ENCODE measurements at places on chromosomes 11 and 22. TPM values are rescaled to one million over a fixed set of nuclear protein-coding genes. Genes with fewer than 3 reads are reported as not detected.

DNA sequence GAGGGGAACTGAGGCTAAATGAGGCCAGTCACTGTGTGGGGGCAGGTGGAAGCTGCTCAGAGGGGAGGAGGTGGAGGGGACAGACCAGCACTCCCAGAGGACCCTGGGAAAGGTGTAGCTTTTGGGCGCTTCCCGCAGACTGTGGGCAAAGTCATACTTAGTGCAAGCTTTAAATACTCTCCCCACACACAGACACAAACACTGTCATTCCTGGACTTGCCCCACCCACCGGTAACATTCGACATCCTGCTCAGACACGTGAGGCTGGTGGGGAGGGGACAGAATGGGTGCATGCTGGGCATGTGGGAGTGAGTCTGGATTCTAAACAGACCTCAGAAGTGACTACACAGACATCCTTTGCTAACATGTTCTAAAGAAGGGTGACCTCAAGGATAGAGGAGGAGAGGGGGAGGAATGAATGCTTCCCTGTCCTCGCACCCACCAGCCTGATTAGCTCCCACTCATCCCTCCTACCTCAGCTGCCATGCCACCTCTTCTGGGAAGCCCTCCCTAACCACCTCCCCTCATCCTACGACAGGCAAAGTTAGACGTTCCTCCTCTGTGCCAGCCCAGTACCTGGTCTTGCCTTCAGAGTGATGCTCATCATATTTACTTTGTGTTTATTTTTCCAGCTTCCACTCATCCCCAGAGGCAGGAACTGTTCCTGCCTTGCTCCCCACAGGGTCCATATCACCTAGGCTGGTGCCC, 22.2 kb downstream of the TSKU start:
- no peak for ATAC-seq
- H3K27ac ChIP-seq, result no peak overlapping the region
- peaks cover 12% of the 10 kb centered on the region for H3K27me3 ChIP-seq
- peaks cover 18% of the 10 kb centered on the region for H3K4me1 ChIP-seq

GRCh38 chr22:44941207-44941606, 68.6 kb downstream of the PHF21B start:
- ATAC-seq, result no peak
- no peak overlapping the region for H3K27ac ChIP-seq
- H3K4me1 ChIP-seq, result no peaks in the 10 kb centered on the region
- no peaks in the 10 kb centered on the region for H3K36me3 ChIP-seq

NECTIN1 gene
- total RNA-seq, result 3.4 TPM

DNA sequence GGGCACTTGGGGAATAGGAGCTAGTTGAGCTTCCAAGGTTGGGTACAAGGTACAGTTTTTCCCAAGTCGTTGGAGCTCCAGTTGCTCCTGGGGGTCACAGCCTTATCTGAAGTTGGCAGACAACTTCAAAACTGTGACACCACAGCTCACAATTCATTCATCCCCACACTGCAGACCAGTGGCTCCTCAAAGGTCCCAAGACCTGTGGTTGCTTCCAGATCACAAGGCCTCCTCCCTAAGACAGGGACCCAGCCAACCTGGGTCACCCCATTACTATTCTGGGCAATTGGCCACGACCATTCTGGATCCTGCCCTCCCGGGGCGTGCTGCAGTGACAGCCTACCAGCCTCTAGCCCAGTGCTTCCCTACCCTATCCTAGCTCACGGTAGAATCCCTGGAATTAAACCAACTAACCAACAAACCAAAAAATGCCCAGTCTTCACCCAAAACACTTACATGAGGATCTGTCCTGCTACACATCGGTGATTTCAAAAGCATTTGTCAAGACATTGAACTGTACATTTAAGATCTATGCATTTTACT, 862 bp upstream of the PDXP start:
- peak overlapping the region; percentile 75 for H3K4me3 ChIP-seq
- H3K4me1 ChIP-seq, result no peaks in the 10 kb centered on the region
- H3K27me3 ChIP-seq, result no peaks in the 10 kb centered on the region
- ATAC-seq, result no peak
- no peaks in the 10 kb centered on the region for H3K36me3 ChIP-seq
